Progenitor cell of endocrine pancreas (in vitro differentiated cells): ENCODE measurements at places on chromosomes 2 and 18. TPM values are rescaled to one million over a fixed set of nuclear protein-coding genes. Genes with fewer than 3 reads are reported as not detected.

Gene LHCGR
- not detected in 2 replicates for total RNA-seq

Gene ELOA2
- not detected in 2 replicates for total RNA-seq

Gene SLC66A3
- total RNA-seq, result 5.0 and 5.4 TPM in 2 replicates

DNA sequence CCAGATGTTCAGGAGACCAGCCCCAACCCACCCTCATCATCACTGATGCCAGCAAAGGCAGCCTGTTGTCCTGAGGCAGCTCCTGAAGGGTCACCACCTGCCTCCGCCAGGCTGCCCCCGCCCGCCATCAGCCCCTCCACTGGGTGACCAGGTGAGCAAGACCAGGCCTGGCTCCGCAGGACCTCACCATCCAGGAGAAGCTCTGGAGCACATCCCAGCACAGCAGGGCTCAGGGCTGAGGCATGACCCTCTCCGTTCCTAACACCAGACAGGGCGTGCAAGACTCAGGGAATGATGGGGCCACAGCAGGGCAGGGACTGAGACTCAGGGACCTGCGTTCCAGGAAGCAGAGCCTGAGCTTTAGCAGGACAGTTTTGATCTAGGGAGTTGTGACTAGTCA, 218.8 kb upstream of the RAB6C start:
- DNase-seq, result no peak

- DNase-seq, result no peak
These were observed 290.1 kb upstream of the SIX2 start for GRCh38 chr2:45299361-45299760.

- no peak for DNase-seq
These were observed 80.8 kb downstream of the FMNL2 start for GRCh38 chr2:152415796-152416195.

DNA sequence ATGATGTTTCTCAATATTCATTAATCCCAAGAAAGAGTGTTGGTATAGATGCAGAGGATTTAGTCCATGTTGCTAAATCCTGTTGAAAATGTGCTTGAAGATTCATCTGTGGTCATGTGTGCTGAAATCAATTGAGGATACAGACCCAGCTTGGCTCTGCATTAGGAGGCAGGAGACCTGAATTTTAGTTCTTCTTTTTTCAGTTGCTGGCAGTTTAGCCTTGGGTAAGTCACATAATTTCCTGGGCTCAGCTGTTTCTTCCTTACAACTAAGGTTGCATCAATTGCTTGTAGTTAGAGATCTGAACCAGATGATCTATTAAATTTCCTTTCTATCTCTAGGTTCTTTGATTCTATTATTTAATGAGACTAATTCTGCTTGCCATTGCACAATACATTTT, 54.4 kb downstream of the SETBP1 start:
- DNase-seq, result no peak

- DNase-seq, result no peak
These were observed 2.6 kb upstream of the SF3B1 start for GRCh38 chr2:197437380-197437779.

- DNase-seq, result no peak
These were observed 446.7 kb downstream of the RNF144A start for GRCh38 chr2:7363906-7364305.

GRCh38 chr2:175755169-175755568, 246.9 kb downstream of the LNPK start:
- no peak for DNase-seq

GRCh38 chr2:33516456-33516995, 40.1 kb downstream of the RASGRP3 start:
- no peak for DNase-seq

GRCh38 chr18:58287353-58288274, 243.6 kb downstream of the NEDD4L start:
- no peak for DNase-seq

DNA sequence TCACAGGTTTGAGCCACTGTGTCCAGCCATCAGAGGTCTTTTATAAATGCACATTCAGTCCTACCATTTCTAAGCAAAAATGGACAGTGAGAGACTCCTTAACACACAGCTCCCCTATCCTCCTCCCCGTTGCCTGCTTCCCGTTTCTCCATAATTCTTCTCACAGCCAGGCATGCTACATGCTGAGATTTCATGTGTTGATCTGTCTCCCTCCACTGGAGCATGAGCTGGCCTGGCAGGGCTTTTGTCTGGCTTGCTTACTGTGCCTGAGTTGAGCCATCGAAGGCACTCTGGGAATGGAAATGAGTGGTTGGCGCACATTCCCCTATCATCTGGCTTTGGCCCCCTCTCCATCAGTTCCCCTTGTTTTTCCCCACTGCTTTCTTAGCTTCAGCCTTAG, 413.5 kb downstream of the PTPRM start:
- DNase-seq, result no peak

DNA sequence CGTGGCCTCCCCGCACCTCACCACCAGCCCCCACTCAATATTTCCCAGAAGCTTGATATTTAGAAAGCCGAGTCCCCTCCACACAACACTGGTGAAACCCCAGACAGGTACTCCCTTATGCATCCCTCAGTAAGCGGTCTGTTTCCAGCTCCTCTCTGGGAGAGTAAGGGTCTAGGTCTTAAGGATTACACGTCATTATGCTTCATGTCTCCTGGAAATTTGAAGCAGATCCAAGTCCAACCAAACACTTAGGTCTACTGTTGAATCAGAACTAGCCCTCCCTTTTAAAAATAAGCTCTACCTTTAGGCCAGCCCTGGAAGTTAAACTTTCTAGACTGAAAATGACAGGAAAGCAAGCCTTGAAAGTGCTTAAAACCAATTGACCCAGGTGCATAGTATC, 1.5 kb upstream of the OST4 start:
- no peak for DNase-seq

- DNase-seq, result no peak
These were observed 35.4 kb upstream of the EML4 start for GRCh38 chr2:42133771-42134195.
